ENCODE measurements at places on chromosomes 11 and 22.

DNA sequence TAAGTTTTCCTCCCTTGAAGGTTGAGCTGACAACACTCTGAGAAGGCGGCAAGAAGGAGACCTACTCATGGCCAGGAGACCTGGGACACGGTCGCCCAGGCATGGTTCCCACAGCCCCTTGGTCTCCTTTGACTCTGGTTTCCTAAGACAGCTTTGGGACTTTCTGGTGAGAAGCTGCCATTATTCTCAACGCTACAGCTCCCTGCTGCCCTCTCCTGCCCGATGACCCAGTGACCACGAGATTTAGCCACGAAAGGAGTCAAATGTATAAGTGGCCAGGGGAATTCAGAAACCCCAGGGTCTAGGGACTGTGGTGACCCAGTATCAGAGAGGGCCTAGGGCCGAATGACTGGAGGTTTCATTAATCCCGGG is 699 bp upstream of the SDF2L1 start:
- DNase-seq = no peak

- DNase-seq = no peak
Measured at GRCh38 chr11:18696638-18697225, 1.8 kb upstream of the TMEM86A start.

DNA sequence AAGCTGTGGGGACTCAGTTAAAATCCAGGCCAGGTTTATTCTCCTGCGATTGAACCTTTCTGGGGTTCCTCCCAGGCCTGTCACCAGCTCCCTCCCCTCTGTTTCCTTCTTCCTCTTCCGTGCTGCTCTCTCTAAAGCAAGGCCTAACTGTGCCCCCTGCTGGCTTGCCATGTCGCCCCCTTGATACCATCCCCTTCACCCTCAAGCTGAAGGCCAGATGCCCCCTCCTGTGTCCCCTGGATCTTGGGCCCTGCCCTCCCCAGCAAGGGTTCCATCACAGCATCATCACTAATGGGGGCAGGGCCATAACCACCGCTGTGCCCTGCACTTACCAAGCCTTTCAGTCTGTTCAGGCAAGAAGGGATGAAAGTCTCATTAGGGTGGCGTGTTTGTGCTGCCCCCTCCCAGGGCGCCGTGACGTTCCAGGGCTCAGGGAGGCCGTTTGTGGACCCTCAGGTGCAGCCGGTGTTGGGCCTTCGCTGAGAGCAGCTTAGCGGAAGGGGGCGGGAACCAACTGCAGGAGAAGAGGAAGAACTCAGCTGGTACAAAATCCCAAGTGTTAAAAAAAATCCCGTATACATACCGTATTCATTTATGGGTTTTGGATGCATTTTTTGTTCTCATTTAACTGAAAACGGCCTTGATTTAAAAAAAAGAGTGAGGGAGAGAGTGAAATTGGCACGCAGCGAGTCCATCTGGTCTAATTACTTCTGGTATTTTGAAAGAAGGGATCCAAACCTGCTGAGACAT is 69.9 kb downstream of the MPPED1 start:
- DNase-seq = no peak

GRCh38 chr11:112266410-112266778 is 5.7 kb upstream of the PLET1 start:
- DNase-seq = no peak

GRCh38 chr11:86442420-86442819 is 67.7 kb downstream of the CCDC81 start:
- no peak for DNase-seq

- DNase-seq = no peak
Measured at GRCh38 chr11:11071486-11071885, 213.6 kb upstream of the ZBED5 start.
